ENCODE measurements at places on chromosomes 7 and 10. TPM values are rescaled to one million over a fixed set of nuclear protein-coding genes. Genes with fewer than 3 reads are reported as not detected.
A peak's percentile ranks its signal among the peaks of the same experiment; 100 is the strongest.

- DNase-seq, result no peak
These were observed 134.2 kb upstream of the EFCAB10 start for GRCh38 chr7:105715528-105715927.

The KMT2C gene
- total RNA-seq, result 99.6 TPM

- DNase-seq, result no peak
These were observed 183.0 kb downstream of the HECW1 start for GRCh38 chr7:43295429-43295828.

DNA sequence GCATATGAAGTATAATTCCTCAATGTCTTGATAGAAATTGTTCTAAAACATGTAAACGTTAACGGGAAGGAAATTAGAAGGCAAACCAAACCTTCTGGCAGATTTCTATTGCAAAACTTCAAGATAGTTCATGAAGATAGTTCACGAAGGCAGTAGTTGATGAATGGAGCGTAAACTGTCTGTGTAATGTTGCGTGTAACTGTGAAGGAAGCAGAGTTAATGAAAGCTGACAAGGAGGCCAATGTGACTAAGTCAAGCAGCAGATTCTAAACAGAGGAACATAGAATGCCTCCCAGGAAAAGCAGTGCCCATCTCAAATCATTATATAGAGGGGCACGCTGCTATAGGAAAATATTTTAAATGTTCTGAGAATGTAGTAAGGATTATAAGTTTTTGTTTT lies 659.7 kb upstream of the IGFBP3 start:
- DNase-seq, result no peak

The SAP25 gene
- not detected for total RNA-seq

The FOXL3 gene
- not detected for total RNA-seq

DNA sequence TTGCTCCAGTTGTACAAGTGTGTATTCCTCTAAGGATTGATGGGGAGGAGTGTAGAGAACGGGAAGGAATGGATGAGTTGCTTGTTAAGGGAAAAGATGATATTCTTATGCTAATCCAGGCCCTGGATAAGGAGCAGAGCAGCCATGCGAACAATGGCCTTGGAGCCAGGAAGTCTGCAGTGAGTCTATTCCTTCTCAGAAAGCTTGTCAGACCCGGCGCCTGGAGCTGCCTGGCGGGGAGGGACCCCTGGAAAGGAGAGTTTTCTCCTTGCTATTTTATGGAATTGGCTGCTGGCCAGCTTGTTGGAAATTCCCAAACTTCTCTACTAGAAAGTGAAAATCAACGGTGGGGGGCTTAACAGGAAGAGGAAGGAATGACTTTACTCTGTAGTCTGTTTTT lies 89.1 kb downstream of the MMRN2 start:
- peak; percentile 79 for DNase-seq

DNA sequence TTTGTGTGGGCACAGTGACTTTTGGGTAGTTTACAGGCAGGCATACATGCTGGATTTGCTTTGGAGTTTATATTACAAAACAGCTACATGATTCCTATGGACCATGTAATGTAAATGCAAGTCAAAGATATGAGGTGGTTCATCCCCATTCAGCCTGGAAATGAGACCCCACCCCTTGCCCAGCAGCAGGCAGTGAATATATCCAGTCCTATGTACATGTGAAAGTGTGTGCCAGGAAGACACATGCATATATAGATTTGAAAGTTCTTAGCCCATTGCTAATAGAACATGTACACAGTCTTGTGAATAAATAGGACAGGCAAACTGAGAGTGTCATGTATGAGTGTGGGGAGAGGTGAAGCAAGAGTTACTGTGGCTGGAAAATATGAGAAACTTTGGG lies 65.3 kb downstream of the FZD1 start:
- DNase-seq, result no peak

DNA sequence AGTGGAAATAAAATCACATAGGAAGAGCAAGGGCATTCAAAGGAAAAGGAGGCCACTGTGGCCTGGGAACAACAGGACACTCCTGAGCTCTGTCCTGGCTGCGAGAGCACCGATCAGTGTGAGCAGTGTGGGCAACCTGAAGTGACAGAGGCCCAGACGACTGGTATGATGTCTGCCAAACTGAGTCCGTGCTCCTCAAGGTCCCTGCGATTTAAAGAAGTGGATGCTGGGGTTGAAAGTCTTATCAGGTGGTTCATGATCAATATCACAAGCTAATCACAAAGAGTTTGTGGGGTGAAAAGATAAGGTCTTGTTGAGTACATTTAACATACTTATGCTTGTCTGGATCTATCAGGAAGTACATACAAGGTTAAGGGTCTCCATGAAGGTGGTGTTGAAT lies 176.5 kb downstream of the ZNF438 start:
- DNase-seq, result no peak
